ENCODE measurements at places on chromosomes 7 and 10.

DNA sequence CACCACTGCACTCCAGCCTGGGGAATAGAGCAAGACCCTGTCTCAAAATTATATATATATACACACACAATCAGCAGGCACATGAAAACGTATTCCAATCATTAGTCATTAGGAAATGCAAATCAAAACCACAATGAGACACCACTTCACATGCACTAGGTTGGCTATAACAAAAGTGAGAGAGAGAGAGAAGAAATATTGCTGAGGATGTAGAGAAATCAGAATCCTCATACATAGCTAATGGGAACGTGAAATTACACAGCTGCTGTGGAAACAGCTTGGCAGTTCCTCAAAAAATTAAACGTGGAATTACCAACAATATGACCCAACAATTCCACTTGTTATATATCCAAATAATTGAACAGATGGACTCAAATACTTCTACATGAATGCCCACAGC, 43.3 kb upstream of the CNNM1 start:
- DNase-seq = no peak

GRCh38 chr7:96486681-96487080, 164.8 kb upstream of the SLC25A13 start:
- no peak for DNase-seq

DNA sequence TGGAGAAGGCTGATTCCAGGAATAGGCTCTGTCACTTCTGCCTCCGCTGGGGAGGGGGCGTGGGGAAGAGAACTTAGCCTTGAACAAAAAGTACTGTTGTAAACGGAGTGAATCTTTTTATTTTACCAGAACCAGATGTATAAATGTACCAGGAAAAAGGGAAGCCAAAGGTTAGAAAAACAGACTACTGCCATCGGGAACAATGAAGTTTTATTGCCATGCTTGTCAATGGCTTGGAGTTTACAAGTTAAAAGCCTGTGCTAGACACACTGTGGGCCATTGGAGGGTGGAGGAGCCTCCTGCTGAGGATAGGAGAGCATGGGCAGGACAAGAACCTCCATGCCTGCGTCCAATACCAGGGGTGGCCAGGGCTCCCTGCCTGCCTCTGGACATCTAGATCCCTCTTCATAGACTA, 161.7 kb upstream of the LYZL2 start:
- no peak for DNase-seq

DNA sequence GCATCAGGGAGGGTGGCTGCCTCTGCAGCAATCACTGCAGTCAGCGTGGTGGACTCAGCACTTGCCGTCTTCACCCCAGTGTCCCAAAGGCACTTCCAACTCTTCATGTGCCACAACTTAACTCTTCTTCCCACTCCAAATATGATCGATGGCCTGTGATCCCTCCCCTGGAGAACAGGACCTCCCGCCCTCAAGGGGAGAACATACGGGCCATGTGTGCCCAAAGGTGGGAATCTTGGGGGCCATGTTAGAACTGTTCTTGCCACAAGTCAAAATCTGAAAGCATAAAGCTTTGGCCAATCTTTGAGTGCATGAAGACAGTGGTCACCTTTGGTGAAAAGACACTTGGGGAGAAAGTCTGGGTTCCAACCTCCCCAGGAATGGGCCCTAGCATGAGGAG, 368.5 kb upstream of the MGMT start:
- no peak for DNase-seq

GRCh38 chr10:3636356-3637181, 148.4 kb downstream of the KLF6 start:
- DNase-seq = no peak

GRCh38 chr10:82811621-82812020, 936.6 kb downstream of the NRG3 start:
- no peak for DNase-seq

DNA sequence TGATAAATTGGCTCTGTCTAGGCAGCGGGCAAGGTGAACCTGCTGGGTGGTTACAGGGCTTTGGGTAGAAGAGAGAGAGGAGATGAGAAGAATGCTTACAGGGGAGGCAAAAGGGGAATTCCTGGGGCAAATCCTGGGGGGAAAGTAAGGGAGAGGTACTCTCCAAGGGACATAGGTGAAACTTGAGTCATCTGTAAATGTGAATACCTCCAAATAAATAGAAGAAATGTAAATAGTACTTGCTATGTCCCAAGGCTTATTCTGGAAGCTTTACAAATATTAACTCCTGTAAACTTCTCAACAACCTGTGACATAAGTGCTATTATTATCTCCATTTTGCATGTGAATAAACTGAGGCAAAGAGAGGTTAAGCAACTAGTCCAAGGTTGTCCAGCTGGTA, 57.7 kb upstream of the CDK13 start:
- DNase-seq = no peak

- DNase-seq = no peak
These were observed 86.0 kb downstream of the MKLN1 start for GRCh38 chr7:131413711-131414110.

- DNase-seq = no peak
These were observed 7.4 kb upstream of the TSPAN33 start for GRCh38 chr7:129136887-129137642.

- no peak for DNase-seq
These were observed 107.0 kb downstream of the PLXNA4 start for GRCh38 chr7:132469264-132469663.

GRCh38 chr7:92723205-92723604, 113.2 kb downstream of the CDK6 start:
- no peak for DNase-seq

- DNase-seq = no peak
These were observed 204.4 kb upstream of the CCDC6 start for GRCh38 chr10:60110739-60111138.

- no peak for DNase-seq
These were observed 302.7 kb downstream of the GLRX3 start for GRCh38 chr10:130438861-130439260.

DNA sequence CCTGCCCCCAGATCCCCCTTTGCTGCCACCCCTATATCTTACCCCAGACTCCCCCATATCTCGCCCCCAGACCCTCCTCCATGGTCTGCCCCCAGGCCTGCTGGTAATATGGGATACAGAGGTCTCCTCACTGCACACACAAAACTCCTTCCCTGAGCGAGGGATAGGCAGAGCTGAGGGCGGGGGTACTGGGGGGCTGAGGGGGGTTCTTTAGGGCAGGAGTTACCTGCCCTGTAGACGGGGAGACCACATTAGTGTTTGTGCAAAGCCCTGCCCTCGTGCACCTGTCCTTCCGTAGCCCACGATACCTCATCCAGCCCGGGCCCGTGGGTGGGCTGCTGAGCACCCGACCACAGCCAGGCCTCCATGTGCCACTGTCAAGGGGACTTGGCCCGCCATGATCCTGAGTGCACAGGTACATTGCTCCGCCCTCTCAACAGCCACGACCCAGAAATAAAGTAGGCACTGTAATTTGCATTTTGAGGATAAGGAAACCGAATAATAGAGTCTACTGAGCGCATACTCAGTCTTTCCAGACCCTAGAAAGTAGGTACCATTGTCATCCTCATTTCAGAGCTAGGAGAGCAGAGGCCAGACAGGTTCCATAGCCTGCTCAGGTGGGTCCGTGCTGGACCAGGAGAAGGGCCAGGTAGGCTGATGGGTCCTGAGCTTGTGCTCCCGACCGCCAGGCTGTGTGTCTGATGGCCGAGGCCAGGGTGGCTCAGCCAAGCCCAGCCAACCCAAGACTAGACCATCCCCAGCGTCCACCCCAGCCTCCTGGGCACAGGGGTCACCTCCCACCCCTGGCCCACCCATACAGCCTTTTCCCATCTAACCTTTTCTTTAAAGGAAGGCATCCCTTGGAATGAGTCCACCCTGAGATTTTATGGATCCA, 115.2 kb downstream of the LHPP start:
- DNase-seq = no peak

GRCh38 chr7:120170834-120171233, 102.1 kb upstream of the KCND2 start:
- no peak for DNase-seq

DNA sequence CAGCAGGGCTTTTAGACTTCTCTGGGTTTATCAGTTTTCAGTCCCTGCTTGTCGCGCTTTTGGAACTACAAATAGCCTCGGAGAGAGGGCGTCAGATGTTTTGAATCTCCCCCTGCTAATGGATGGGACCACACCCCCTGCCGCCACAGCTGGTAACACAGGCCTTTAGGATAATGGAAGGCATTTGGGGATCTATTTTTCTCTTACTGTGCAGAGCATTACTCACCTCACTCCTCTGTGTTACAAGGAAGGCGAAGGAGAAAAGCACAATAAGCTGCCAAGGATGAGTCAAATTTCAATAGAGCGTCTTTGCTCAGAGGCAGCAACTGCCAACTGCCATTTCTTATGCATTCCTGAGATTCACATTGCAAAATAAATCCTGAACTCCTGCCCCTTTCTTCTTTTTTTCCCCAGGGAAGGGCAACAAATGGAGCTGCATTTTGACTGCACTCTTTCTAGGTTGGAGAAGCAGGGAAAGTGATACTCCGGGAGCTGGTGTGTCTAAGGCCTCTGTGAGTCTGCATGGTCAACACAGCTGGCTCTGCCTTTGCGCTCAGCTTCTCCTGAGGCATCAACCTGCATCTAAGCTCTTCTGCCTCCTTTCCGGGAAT, 31.5 kb upstream of the SMNDC1 start:
- DNase-seq = no peak

GRCh38 chr7:74657692-74658177, at the start of gene GTF2I:
GTF2I (plus strand) TSS chr7:74657718; CDS start chr7:74689129, 31,411 bp downstream.
- no peak for DNase-seq

DNA sequence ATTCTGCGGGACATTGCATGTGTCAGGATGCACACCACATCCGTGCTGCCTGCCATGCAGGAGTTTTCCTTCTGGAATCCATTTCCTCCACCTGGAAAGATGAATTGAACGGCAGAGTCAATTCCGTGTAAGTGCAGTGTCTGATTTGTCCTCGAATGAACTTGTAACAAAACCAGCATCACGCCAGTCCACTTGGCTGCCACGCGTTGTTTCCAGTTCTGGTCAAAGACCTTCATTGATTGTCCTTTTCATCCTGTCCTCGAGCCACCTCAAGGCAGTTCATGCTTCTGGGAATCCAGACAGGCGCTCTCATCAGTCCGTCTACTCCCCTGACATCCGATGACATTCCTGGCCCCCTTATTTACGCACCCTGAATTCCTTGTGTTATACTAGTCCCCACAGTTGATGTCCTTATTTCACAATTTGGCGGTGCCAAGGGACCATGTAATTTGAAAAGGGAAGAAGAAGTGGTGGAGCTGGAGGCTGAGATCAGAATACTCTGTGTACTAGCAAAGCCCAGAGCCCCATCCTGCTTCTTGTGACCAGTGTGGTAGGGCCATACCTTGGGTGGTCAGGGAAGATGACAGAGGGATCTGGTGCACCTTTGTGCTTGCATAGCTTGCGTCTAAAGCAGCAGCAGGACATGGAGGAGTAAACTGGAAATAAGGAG, 502.2 kb downstream of the PLXNA4 start:
- DNase-seq = no peak

DNA sequence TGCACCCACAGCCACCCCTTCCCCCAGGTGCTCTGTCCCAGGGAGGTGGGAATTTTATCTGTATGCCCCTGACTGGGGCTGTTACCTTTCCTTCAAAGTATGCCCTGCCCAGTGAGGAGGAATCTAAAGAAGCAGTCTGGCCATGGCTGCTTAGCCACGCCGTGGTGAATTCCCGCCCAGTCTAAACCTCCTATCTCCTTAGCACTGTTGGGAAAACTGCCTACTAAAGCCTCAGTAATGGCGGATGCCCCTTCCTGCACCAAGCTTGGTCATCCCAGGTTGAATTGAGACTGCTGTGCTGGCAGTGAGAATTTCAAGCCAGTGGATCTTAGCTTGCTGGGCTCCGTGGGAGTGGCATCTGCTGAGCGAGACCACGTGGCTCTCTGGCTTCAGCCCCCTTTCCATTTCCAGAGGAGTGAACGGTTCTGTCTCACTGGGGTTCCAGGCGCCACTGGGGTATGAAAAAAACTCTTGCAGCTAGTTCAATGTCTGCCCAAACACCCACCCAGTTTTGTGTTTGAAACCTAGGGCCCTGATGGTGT, 87.2 kb downstream of the ABCC2 start:
- no peak for DNase-seq

GRCh38 chr10:47379901-47380300, 4.2 kb downstream of the ZNF488 start:
- no peak for DNase-seq

GRCh38 chr10:35466170-35466569, 129.9 kb downstream of the CCNY start:
- DNase-seq = no peak
